CD4-positive, alpha-beta T cell treated with Interferon gamma for 1 hour (primary cell): ENCODE measurements at places on chromosomes 11 and 22.

- no peak for DNase-seq
Measured at GRCh38 chr11:27239305-27239942, 123.6 kb downstream of the CCDC34 start.

DNA sequence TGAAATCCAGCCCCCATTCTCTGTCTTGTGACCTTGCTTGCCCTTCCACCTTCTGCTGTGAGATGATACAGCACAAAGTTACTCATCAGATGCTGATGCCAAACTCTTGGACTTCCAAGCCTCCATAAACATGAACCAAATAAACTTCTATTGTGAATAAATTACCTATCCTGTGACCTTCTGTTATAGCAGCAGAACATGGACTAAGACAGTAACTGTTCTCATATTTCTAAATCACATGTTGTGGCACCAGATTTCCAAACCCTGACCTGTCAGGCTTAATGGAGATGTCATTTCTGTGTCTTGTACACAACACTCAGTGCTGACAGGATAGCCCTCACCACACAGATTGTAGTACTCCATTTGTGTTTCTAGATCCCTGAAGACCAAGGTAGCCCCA lies 6.0 kb downstream of the SLC22A25 start:
- no peak for DNase-seq

- no peak for DNase-seq
Measured at GRCh38 chr11:68528630-68529029, 68.1 kb downstream of the PPP6R3 start.

DNA sequence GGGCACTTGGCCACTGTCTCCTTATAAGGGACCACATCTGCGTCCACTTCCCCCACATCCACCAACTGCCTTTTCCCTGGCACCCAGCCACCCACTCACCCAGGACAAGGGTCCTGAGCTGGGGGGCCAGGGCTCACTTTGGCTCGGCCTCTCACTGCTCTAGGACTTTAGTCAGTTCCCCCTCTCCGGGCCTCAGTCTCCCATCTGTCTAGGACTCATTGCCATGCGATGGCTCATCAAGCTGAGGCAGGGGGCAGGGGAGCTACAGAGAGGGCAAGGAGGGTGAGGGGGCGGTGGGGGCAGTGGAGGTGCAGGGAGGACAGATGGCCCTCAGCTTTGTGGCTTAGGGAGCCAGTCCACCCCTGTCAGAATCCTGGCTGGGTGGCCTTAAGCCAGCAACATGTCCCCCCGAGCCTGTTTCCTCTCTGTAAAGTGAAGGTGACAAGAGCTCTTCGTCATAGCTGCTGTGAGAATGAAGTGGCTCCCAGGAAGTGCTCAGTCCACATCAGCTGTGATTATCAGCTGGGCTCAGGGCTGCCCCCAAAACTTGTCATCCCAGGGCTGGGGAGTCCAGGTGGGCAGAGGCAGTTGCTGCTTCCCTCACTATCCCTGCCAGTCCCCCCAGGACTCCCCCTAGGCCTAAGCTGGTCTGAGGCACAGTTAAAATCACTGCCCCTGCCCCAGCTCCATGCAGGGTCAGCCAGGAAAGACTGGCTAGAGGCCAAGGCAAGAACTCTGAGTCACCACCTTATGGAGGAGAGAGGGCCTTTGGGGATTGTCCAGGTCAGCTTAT lies 14.9 kb downstream of the RAC2 start:
- peak; percentile 35 for DNase-seq

GRCh38 chr11:33697997-33698396 lies 2.6 kb downstream of the C11orf91 start:
- DNase-seq: no peak

DNA sequence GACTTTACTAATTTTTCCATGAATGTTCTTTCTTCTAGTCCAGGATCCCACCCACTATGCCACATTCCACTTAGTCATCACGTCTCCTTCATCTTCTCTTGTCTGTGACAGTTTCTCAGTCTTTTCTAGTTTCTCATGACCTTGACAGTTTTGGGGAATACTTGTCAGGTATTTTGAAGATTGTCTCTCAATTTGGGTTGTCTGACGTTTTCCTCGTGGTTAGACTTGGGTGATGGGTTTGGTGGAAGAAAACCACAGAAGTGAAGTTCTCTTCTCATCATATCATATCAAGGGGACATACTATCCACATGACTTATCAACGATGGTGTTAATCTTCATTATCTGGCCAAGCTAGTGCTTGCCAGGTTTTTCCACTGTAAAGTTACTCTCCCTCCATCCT lies 102.4 kb downstream of the LRRC32 start:
- no peak for DNase-seq

- DNase-seq: no peak
Measured at GRCh38 chr11:7514099-7514591, 346 bp downstream of the PPFIBP2 start.
